ENCODE measurements at places on chromosomes 6 and 20. TPM values are rescaled to one million over a fixed set of nuclear protein-coding genes. Genes with fewer than 3 reads are reported as not detected.

- DNase-seq = no peak
These were observed 5.1 kb downstream of the ACAT2 start for GRCh38 chr6:159766906-159767305.

DNA sequence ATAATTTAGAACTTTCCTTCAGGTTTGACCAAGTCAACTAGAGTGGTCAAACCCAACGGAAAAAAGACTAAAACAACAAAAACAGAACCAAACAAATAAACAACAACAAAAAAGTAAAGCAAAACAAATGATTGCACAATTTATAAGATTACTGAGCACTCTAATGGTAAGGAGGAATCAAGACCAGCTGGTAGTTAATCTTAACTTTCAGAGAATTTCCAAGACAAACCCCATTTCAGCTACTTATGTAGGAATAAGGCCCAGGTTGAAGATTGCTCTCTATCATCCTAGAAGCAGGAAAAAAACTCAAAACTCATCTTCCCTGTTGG is 34.3 kb downstream of the UBD start:
- DNase-seq = no peak

Gene MATN4
- not detected for total RNA-seq

- DNase-seq = no peak
These were observed at the start of gene CLPSL2 for GRCh38 chr6:35776364-35777215. TSS of gene CLPSL2 (plus strand) at chr6:35776598. CDS start at chr6:35776619, 21 bp downstream.

Gene MAP3K7
- total RNA-seq = 29.3 TPM

GRCh38 chr6:63272397-63272796 is 47.4 kb downstream of the LGSN start:
- DNase-seq = no peak

DNA sequence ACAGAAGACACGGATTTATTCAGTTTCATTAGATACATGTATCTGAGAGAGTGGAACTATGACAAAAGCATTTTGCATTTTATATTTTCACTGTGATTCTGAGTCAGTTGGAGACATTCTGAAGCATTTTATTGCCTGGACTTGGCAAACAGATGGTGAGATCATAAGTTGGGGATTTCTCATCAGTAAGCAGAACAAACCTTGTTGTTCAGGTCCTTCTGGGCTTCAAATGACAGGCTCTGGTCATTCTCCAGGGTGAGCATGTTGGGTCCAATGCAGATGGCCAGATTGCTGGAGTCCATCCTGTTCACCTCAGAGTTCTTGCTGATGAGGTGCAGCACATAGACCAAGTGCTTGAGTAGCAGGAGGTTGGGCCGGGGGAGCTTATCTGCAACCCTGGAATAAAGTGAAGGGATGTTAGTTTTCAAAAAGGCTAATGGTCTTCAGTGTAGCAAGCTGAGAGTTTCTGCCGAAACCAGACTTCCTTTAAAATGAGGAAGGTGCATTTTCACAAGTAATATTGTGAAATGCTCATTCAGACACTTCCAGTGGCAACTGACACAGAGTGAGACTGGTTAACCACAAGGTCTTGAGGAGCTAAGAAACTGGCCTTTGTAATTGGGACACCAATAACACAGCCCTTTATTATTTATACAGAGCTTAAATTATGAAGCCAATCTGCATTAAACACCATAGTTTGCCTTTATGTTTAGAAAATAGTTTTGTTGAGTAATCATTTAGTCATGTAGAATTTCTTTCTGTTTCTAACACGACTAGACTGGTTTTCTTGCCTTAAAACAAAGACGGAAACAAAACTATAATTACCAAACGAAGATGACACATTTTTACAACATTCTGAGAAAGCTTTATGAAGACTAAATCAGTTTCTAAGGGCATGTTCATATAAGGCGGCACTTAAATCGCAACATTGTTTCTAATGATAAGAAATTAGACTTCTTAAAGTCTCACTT is 5.6 kb downstream of the TAGAP start:
- DNase-seq = no peak

Gene ABCC10
- total RNA-seq = 72.6 TPM

DNA sequence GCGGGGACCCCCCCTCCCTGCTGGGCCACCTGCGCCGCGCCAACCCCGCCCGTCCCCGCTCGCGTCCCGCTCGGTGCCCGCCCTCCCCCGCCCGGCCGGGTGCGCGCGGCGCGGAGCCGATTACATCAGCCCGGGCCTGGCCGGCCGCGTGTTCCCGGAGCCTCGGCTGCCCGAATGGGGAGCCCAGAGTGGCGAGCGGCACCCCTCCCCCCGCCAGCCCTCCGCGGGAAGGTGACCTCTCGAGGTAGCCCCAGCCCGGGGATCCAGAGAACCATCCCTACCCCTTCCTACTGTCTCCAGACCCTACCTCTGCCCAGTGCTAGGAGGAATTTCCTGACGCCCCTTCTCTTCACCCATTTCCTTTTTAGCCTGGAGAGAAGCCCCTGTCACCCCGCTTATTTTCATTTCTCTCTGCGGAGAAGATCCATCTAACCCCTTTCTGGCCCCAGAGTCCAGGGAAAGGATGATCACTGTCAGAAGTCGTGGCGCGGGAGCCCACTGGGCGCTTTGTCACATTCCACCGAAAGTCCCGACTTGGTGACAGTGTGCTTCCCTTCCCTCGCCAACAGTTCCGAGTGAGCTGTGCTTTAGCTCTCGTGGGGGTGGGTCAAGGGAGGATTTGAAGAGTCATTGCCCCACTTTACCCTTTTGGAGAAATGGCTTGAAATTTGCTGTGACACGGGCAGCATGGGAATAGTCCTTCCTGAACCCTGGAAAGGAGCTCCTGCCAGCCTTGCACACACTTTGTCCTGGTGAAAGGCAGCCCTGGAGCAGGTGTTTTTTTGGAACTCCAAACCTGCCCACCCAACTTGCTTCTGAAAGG is 2.1 kb downstream of the VEGFA start:
- peak; percentile 22 for DNase-seq

DNA sequence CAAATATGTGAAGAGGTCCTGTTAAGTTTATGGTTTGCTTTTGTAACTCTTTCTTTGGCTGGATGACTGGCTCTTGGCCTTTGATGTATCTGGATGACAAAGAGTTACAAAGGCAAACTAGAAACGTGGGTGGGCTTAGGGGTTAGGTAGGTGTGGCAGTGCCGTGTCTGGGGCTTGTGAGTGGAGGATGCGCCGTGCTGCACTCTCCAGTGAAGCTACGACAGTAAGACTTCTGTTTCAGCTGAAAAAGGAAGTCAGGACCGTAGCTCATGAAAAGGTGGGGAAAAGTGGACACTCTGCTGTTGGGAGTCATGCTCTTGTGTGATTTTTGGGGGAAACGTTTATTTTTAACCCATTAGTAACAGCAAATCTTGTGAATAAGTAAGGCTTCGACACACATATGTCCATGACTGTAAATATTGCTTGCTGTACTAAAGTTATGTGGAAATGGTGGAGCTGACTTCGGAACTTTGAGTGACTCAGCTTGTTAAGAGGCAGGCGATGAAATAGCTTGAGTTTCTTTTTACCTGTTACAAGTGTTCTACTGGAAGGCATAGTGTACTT is 45.6 kb downstream of the DUSP22 start:
- DNase-seq = peak; percentile 46

Gene CST9
- not detected for total RNA-seq

Gene SOX18
- not detected for total RNA-seq

Gene MRAP2
- not detected for total RNA-seq

Gene COL21A1
- total RNA-seq = not detected

- no peak for DNase-seq
These were observed 10.1 kb downstream of the PPP1R3G start for GRCh38 chr6:5095236-5095635.

DNA sequence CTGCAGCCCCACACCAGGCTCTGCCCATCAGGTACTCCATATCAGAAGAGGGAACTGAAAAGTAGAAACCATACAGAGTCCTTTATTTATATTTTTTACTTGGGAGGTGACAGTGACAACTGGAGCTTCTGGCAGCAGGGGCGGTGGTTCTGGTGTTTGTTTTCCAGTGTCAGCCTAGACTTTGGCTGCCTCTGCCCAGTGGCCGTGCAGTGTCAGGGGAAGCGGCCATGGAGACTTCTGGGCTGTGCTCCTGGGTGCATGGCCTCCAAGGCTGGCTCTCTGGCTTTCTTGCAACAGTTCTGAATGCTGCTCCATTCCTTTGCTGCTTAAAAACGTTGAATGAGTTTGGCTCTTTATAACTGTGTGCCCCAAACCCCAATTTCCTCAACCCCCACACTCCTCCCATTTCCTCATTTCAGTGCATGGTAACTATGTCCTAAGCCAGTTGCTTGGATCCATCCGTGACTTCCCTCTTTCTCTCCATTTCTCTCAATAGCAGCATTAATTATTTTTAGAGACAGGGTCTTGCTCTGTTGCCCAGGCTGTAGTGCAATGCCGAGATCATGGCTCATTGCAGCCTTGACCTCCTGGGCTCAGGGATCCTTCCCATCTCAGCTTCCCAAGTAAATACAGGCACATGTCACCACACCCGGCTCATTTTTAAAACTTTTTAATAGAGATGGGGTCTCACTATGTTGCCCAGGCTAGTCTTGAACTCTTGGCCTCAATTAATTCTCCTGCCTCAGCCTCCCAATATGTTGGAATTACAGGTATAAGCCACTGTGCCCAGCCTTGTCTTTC is 141.1 kb upstream of the SGK1 start:
- no peak for DNase-seq

DNA sequence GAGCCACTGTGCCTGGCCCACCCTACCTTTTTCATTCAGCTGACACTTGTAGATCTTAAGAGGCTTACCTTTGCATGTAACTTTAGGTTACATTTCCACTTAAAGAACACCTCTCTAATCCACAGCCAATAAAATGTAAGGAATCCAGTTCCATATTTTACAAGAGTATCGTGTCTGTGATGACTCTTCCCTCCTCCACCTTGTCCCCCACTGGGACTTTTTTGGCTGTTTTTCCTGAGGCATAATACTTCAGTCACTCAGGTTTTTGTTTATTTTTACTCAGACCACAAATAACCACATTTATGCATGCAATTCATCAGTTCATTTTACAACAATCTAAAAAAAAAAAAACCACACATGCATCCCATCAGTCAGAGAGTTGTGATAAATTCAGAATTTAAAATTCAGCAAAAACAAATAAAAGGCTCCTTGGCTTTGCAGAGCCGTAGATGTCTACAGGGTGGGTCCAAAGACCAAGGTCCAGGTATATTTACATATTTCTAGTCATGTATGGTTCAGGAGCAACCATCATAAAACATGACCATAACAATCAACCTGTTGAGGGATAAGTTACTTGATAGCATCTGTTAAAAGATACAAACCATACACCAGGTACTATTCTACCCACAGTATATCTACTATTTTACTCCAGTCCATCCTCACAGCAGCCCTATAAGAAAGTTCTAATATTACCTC is 9.9 kb downstream of the ATXN1 start:
- DNase-seq = no peak

All from naive thymus-derived CD8-positive, alpha-beta T cell (primary cell).